ENCODE measurements at places on chromosomes 12 and 14.

DNA sequence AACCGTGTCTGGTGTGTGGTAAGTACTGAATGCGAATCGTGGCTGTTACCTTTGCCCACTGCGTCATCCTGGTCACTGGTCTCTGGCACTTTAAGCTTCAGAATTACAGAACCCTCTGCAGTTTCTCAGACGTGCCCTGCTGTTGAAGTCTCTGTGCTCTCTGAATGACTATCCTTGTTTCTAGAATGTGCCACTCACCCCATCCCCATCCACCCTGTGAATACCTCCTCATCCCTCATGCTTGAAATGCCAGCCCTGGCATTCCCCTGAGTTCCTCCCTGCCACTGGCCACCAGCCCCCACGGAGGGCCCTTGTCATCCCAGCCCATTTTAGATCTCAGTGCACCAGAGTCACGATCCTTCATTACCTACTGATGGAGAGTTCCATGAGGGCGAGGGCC, 21.3 kb downstream of the TPCN1 start:
- no peak for DNase-seq

GRCh38 chr12:10128687-10129086, 1.3 kb downstream of the CLEC7A start:
- DNase-seq = no peak

DNA sequence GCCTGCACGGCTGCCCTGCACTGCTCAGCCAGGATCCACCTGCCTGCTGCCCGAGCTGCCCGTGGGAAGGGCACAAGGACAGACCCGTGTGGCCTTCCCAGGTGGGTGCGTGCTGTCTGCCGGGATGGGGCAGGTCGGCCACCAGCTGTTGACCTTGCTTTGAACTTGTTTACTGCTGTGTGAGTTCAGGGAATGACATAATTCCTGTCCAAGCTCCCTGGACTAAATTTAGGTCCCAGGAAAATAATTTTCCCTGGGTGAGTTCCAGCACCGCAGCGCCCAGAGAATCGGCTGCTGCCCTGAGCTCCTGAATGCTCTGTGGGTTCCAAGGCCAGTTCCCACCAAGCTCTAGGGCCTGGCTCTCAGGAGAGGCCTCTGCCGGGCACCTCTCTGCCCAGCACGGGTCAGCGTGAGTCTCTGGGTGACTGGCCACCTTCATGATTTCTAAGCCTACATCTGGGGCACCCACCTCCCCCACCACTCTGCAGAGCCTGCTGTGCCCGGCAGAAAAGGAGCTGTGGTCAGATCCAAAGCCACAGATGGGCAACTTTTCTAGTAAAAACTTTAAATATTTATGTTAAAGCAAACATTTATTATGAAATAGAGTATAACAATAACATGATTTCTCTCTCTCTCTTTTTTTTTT, 27.2 kb upstream of the MLXIP start:
- no peak for DNase-seq

GRCh38 chr12:41663598-41664265, 475.6 kb downstream of the PDZRN4 start:
- DNase-seq = no peak

DNA sequence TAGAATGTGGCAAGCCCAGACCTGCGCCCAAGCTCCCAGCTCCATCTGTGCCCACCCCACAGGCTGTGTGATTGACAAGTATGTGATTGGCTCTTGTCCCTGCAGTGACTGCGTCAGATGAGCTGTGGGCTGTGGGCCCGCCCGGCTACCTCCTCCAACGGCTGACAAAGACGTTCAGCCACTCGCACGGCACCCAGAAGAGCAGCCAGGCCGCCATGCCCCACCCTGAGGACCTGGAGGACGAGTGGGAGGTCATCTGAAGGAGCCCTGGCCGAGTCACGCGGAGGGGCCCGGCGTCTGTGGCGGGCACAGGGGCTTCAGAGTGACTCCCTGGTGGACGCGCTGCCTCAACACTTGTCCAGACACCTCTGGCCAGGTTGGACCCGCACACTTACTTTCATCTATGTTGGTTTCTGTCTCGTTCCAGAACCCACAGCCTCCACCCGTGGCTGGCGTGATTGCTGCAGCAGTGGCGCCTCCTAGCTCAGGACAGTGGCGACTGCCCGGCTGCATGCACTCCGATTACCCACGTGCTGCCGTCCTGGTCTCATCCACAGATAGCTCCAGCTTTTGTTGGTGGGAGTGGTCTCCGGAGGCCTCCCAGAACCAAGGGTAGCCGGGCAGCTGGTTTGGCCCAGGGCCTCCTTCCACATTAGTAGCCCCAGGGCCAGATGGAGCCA, 11.4 kb downstream of the ANKRD9 start:
- DNase-seq = no peak

- DNase-seq = no peak
These were observed 879.2 kb downstream of the AACS start for GRCh38 chr12:125944446-125944845.

DNA sequence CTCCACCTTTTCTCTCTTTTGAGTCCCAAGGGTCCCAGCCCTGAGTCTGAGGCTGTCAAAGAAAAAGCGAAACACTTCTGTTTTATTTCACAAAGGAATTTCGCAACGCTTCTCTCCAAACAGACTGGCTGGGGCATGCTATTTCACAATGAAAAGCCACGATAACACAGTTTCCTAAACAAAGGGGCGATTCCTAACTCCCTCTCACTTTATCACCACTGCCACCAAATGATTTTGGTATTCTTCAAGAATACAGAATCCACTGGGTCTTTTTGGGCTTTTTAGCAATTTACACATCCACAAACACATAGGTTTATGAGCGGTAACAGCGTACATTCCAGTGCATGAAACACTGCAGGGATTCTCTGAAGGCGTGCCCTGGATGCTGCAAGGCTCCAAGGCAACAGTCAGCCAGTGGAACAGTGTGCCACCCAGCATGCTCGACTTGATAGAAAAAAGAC, 161.2 kb downstream of the DAD1 start:
- DNase-seq = peak; percentile 21

DNA sequence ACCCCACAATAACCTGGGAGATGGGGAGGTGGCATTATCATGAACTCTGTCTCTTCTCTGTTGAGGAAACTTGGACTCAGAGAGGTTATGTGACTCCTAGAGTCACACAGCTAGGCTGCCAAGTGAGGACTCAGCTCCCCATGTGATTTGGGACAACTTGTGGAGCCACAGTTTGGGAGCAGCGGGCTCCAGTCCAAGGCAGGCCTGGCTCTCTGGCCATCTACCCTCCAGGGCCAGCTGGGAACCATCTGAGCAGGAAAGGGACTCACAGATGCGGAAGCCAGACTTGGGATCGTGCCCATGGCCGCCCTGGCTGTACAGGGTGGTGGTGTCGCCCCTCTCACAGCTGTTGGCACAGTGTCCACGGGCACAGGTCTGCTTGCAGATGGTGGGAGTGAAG, 59.1 kb downstream of the ISCA2 start:
- DNase-seq = no peak

GRCh38 chr12:48995086-48995879, 3.9 kb downstream of the DDN start:
- no peak for DNase-seq

GRCh38 chr14:44567997-44568396, 60.9 kb upstream of the FSCB start:
- DNase-seq = no peak

GRCh38 chr12:47616440-47616839, 89.4 kb downstream of the RPAP3 start:
- DNase-seq = no peak

GRCh38 chr12:125346362-125346761, 281.1 kb downstream of the AACS start:
- DNase-seq = no peak

DNA sequence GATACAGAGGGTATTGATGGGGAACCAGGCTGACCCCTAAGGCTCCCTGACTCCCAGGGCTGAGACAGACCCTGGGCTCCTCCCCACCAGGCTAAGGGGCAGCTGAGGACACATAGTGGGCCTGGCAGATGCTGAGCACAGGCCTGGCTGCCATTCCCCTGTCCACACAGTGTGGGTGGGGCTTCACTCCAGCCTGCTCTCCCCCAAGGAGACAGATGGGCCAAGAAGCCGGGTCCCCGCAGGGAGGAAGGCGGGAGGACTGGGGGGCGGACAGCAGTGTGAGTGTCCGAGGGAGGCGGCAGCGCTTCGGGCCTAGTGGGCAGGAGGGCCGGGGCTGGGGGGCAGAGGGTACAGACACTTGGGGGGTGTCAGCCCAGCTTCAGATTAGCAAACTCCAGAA, 32.0 kb downstream of the RFLNA start:
- no peak for DNase-seq

DNA sequence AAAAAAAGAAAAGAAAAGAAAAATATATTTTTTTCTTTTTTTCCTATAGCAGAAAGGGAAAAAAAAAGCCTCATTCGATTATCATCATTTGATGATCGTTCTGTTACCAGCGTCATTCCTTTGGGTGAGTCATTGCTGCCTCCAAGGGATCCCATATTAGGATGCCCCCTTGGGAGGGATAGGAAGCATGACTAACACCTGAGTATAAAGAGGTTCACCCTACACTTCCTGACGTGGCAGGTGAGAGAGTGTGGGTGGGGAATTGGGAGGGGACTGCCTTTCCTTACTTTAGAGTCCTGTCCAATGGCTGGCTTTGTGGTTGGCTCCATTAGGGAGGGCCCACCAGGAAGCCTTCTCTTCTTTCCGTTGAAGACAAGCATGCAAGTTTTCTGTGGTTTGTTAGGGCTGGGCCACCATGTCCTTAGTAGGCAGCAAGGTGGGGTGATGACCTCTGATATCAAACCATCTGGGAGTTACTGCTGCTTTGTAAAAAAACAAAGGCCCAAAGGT, 56.1 kb upstream of the FUT8 start:
- peak; percentile 46 for DNase-seq

- DNase-seq = no peak
These were observed 552.8 kb downstream of the VRK1 start for GRCh38 chr14:97349946-97350345.

GRCh38 chr14:90383731-90384542, 12.9 kb upstream of the CALM1 start:
- DNase-seq = no peak

- no peak for DNase-seq
These were observed 24.0 kb downstream of the ITGA7 start for GRCh38 chr12:55683676-55684075.

- no peak for DNase-seq
These were observed 12.2 kb upstream of the TESC start for GRCh38 chr12:117111386-117111785.

DNA sequence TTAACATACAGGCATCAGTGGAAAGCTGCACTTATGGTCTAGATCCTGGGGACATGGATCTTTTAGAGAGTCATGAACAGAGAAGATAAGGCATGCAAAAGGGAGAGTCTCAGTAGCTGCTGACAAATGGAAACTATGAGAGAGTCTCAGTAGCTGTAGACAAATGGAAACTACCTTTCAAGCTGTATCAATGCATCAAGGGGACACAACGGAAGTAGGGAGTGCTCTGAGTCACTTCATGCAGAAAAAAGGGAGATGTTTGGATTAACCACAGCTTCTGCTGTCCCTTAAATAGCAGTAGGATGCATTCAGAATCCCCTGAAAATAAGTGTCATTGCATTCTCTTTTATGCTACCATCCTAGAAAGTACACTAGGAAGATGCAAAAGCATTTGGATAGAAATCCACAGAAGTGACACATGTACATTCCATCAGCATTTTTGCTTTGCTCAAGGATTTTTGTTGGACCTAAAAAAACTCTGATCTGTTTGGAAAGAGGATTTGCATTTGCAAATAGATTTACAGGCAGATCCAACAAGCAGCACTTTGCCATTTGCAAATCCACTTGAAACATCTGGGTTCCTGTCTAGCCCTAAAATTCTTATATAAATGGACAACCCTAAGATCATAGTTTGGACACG, 227.5 kb upstream of the LMO3 start:
- no peak for DNase-seq

GRCh38 chr14:75147423-75148071, 20.7 kb upstream of the NEK9 start:
- DNase-seq = peak; percentile 61

- DNase-seq = peak; percentile 55
These were observed 3.5 kb downstream of the PTPN21 start for GRCh38 chr14:88551094-88551870.

DNA sequence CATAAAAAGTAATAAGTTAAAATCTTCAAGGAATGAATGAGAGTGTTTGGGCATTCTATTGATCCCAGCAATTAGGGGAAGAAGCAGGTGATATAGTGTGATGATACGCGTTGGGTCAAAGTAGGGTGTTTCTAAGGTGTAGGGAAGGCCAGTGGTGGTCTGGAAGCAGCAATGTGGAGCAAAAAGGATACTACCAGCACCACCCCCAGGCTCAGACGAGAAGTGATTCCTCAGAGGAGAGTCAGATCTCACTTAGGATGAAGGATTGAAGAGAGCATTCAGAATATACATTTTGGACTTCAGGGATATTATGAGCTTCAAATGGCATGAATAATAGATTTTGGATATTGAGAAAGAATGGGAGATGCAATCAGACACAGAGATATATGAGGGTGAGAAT, 497.6 kb downstream of the RMST start:
- DNase-seq = no peak

DNA sequence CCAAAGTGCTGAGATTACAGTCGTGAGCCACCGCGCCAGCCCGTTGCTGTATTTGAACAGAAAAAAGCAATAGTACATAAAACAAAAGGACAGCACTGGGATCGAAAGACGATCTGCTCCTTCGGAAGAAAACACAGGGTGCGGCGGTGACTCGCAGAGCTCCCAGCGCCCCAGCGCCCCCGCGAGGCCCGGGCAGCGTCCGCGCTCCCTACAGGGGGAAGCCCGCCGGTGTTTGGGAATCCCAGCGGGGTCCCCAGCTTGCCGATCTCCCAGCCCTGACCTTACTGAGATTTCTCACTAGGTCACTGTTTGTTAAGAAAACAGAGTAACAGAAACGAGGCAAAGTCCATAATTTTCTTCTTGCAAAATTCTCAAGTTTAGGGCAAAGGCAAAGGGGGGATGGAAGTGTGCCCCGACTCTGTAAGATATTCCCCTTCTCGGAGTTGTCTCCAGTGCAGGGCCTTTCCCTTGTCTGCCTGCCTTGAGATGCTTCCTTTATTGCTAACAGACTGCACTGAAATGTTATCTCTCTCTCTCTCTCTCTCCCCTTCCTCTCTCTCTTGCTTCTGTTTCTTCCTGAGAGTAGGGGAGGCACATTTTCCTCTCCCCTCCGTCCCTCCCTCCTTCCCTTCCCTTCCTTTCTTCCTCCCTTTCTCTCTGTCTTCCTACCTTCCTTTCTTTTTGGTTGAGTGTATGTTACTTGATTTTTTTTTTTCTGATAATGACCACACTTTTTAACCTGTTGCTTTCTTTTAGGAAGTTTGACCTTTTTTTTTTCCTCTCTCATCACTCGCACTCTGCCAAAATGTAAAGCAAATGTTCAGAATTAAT, 91.9 kb downstream of the TMEM30B start:
- no peak for DNase-seq

- DNase-seq = no peak
These were observed 887.6 kb upstream of the SEL1L start for GRCh38 chr14:82421286-82421685.

- no peak for DNase-seq
These were observed 304.4 kb downstream of the RGS6 start for GRCh38 chr14:72236629-72237028.

GRCh38 chr14:85471744-85472143, 58.2 kb upstream of the FLRT2 start:
- peak; percentile 62 for DNase-seq

Measured in AG09309 (cell line).